ENCODE measurements at places on chromosomes 4 and X.

DNA sequence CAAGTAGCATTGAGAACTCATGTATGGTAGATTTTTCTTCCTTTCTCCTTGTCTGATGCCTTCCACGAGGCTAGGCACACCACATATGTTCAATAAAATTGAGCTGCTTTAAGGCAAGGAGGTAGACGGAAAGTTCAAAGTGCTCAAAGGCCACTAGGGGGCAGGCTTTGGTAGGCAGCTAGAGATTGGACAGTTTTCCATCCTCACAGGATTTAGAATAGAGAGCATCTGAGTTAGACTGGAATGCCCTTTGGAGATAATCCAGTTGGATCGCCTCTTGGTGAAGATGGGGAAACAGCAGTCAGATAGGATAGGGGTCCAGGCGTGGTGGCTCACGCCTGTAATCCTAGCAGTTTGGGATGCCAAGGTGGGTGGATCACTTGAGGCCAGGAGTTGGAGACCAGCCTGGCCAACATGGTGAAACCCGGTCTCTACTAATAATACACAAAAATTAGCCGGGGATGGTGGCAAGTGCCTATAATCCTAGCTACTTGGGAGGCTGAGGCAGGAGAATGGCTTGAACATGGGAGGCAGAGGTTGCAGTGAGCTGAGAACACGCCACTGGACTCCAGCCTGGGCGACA is 30.4 kb downstream of the ELF4 start:
- DNase-seq = no peak

DNA sequence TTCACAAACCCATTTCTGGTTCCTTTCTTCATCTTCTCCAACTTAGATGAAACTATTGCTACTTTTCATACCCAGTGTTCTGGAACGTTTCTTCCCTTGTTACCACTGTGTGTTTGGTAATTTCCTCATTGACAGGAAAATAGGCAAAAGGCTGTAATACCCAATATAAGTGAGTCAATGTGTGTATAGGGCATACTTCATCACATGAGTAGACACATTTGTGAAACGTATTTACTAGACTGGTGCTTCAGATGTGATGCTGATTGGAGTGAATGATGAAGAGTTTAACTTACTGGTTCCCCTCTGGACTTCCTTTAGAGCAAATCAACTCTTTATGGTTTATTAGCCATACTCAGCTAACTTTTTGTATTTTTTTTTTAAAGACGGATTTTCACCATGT is 195.1 kb upstream of the ATP6AP2 start:
- no peak for DNase-seq

DNA sequence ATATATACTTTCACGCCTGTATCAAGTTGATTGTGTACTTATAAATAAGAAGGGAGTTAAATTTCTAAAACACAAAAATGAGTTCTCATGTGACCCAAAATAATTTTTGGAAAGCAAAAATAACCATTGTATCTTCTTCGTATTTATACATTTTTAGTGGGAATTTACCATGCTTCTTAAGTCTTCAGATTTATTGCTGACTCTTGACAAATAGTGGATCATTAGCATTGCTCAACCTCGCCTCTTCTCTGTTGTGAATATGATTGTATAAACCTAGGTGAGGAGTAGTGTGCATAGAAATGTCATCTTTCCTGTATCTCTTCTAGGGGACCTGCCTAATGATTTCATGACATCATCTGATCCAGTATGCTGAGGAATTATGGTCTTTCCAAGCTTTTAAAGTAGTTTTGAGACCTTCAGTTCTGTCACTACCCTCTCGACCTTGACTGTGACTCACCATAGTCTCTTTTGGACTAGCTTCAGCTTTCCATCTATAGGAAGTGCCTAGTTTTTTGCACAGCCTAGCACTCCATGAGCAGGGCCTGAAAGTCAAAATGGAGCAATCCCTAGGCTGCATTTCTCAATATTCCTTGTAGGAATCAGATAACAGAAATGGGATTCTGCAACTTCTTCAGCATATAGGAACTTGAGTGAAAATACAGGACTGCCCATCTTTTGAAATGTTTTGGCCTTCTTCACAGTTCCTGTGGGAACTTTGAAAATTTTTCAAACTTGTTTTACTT is 157.6 kb downstream of the ARX start:
- DNase-seq = no peak

- no peak for DNase-seq
Observed at GRCh38 chr4:173171098-173171497, 2.5 kb downstream of the GALNT7 start.

- no peak for DNase-seq
Observed at GRCh38 chr4:8102831-8103230, 55.8 kb downstream of the ABLIM2 start.

DNA sequence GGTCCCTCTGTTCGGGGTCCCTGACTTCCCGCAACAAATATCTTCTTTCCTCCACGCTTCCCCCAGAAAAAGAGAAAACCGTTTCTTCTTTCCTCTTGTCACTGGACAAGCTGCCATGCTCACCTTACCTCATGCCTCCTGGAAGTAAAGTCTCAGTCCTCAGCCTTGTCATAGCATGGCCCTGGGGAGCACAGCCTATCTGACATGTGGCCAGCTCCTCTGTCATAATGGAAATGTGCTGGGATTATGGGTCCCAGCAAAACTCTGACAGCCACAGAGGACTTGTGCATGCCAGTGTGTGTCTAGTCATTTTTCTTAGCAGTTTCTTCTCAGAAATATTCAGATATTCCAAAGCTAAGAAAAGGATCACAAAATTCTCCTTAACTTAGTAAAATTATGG is 122.4 kb downstream of the AASDH start:
- no peak for DNase-seq

DNA sequence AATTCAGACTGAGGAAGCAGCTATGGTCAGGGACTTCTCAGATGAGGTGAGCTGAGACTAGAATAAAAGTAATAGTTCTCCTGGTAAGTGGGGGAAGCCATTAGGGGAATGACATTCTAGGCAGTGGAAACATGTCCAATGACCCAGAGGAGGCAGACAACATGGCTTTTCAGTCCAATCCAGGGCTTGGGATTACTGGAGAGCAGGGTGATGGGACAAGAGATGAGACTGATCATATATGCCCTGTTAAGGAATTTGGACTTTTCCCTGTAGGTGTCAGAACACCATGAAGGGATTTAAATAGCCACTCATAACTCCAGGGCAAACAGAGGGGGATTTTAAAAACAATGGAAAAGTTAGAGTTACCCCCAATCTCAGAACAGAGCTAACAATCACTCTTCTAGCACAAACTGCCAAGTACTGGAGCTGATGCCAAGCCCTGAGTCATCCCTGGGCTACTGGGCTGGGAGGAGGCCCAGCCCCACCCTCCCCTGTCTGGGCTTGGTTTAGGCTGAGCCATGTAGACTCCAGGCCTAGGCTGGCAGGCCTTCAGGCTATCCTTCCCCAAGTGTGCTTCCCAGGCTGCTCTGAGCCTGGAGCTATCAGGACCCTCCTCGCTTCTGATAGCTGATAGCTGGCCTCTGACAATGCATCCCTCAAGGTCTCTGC is 22.7 kb upstream of the MSN start:
- no peak for DNase-seq

GRCh38 chr4:20042769-20043168 is 208.9 kb upstream of the SLIT2 start:
- no peak for DNase-seq

GRCh38 chr4:70992391-70992881 is 1.0 kb upstream of the DCK start:
- DNase-seq = no peak

DNA sequence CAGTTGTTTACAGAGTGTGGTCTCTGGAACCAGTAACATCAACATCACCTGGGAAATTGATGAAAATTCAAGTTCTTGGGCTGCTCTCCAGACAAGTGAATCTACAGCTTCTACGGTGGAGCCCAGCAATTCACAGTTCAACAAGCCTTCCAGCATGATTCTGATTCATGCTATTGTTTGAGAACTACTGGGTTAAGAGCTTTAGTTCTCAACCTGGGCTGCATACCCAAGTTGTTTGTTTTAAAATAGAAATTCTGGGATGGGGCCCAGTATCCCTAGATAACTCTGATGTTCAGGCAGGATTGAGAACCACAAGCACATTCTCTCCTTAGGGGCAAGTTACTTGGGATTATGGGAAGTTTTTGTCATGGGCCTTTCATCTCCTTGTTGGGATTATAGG is 37.9 kb upstream of the PGK1 start:
- DNase-seq = no peak

DNA sequence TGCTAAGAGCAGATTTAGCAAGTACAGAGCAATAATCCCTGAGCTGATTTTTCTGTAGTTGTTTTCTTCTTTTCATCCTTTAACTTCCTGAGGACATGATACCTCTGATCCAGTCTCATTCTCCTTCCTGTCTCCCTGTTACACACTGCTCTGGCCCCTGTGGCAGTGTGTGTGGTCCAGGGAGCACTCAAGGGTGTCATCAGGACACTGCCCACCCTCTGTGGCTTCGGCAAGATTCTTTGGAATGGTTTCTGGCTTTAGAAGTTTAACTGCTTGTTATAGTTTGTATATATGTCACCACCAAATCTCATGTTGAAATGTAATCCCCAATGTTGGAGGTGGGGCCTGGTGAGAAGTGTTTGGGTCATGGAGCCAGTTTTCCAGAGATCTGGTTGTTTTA is 637.3 kb downstream of the BCOR start:
- no peak for DNase-seq

DNA sequence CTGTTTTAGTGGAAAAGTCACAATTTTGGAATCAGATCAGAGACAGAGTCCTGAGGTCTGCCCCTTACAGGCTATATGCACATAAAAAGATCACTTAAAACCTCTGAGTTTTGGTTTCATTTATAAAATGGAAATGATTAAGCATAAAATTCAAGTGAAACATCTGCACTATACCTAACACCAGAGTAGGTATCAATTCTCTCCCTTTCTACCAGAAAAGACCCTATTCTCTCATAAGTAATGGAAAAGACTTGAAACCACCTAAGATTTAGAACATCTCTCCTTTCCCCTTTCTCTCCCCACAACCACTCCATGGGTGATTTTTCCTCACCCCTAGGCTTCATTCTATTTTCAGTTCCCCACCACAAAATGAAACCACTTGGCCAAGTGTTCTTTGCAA is 907 bp downstream of the LHFPL1 start:
- no peak for DNase-seq

DNA sequence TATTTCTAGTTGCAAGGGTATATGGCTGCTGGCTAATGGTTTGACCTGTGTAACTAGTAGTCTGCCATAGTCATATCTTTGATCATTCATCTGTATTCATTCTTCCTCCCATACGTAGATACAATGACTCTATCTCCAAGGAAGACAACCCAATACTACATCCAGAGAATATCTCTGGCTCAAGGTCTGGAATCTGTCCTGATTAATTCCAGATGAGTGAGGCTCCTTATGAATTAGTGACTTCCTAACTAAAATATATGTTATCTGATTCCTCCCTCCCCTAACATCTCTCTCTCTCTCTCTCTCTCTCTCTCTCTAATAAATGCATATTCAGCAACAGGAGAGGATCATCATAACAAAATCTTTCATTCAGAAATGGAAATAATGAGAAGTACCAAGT is 641.5 kb downstream of the FAT4 start:
- DNase-seq = no peak

DNA sequence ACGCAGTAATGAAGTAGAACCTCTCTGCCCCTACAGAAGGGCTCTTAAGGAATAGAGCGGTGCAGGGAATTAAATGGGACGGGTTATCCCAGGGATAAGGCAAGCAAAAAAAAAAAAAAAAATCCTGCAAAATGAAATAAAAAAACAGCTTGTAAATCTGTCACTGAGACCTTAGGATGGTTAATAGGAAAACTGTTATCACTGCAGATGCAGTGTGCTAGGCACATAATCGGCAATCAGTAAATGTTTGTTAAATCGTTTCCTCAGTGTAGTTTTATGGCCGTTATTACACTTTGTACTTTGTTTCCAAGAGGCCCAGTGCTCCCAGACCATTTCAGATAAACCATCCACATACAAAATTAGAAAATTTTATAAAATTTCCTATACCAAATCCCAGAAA is 1.0 kb downstream of the HNRNPH2 start:
- no peak for DNase-seq

- no peak for DNase-seq
Observed at GRCh38 chr4:150816491-150816890, 198.6 kb downstream of the LRBA start.

DNA sequence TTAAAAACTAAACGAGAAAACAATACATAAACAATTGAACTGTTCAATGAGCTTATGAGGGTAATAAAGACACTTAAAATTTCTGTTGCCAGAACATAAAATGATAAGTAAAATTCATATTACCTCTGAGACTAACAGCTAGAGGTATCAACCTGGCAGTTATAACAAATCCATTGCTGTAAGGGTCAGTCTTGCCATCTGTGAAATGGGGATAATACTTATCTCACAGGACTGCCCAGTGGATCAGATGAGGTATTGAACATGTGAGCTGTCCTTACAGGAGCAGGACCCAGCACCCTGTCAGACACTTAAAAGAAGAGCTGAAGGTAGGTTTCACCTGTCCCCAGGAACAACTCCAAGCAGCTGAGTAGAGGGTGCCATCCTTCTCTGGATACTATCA is 2.5 kb downstream of the TCEAL3 start:
- DNase-seq = no peak

GRCh38 chr4:40731361-40731760 is 18.4 kb upstream of the NSUN7 start:
- no peak for DNase-seq

- no peak for DNase-seq
Observed at GRCh38 chr4:184722798-184723197, 11.1 kb downstream of the CENPU start.

- no peak for DNase-seq
Observed at GRCh38 chr4:53916431-53916889, 147.9 kb downstream of the CHIC2 start.

DNA sequence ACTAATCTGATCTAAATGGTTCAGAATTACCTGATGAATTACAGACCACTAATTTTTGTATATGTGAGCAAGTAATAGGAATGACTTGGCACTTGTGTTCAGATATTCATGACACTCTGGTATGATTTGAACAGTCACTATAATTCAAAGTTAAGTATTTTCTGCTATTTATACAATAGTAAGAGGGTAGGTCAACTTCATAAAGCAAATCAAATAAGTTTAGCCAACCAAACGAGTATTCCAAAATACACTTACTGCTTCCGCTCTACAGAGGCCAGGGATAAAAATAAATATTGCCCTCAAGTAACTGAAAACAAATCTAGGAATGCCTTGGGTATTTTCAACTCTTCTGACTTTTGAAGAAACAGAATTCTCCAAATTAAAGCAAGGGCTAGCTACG is 9.1 kb downstream of the EMCN start:
- no peak for DNase-seq

DNA sequence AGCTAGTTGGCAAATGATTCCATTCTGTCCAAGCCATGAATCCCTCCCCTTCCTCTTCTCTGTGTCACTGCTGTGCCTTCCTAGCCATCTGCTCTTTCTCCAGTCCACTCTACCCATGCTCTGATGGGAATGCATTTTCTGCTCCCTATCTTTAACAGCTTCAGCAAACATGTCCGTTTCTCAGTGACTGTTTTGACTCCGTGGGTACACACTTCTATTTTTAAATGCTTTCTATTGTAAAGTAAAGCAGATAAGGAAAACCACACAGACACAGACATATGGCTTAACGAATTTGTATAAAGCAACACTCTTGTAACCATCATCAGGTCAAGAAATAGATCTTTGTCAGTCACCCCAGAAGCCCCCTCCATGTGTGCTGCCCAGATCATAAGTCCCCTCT is 72.4 kb upstream of the KLHL13 start:
- no peak for DNase-seq
